ENCODE measurements at places on chromosomes 2 and 18. TPM values are rescaled to one million over a fixed set of nuclear protein-coding genes. Genes with fewer than 3 reads are reported as not detected.

- ATAC-seq, result no peak
These were observed 47.4 kb downstream of the IMPA2 start for GRCh38 chr18:12028674-12029073.

GRCh38 chr18:36309436-36310391 lies 12.2 kb downstream of the FHOD3 start:
- peak; percentile 85 for ATAC-seq

GRCh38 chr18:457140-457519 lies 43.4 kb downstream of the COLEC12 start:
- ATAC-seq, result peak; percentile 97

DNA sequence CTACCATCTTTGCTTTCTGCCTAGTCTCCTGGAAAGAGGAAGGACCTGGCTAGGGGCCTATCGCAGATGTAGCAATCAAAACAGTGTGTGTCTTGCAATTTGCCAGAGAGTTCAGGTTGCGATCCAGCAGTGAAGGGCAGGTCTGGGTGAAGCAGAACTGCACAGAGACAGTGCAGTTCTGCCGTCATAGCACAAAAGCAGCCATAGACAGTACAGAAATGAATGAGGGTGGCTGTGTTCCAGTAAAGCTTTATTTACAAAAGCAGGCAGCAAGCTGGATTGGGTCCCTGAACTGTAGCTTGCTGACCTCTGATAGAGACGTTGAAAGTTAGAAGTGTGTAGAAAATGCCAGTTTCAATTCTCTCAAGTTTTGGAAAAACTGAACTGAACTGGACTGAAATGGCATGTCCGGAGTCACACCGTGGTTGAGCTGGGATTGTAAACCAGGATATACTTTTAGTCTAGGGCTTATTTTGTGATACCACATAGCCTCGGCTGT lies 186.8 kb downstream of the LTBP1 start:
- ATAC-seq, result no peak

DNA sequence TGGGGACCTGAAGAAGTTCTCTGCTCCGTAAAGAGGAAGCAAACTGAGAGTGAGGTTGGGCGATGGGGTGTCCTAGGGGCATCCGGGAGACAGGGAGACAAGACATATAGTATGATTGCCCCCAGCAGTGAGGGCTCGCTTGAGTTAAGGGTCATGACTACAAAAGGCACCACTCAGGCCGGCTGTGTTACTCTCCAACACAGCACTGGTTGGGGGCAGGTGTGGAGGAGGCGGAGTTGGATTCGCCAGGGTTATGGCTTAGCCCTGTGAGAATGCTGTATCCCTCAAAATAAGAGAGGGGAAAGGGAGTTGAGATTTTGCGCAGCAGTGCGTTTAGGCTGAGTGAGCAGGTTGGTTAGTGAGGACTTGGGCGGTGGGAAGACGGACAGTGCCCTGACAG lies 12.0 kb downstream of the DYSF start:
- no peak for ATAC-seq

DNA sequence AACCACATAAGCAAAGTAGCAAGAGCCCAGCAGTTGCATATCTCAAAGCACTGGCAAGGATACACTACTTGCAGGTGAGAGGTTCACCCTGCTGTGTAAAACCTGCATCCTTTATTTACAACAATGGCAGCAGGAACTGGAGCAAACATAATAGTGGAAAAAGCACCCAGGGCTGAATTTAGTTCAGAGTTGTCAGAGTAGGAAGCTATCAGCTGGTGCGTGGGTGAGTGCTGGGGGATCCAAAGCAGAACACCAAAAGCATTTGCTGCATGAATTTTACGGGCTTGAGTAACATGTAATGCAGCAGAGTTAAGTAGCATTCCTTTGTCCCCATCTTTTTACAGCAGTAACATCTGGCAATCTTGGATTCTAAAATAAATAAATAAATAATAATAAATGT lies 73.5 kb upstream of the SRD5A2 start:
- ATAC-seq, result no peak

GRCh38 chr2:180366481-180366880 lies 359.4 kb upstream of the CWC22 start:
- ATAC-seq, result no peak

- no peak for ATAC-seq
These were observed 210.1 kb upstream of the RND3 start for GRCh38 chr2:150697596-150697995.

DNA sequence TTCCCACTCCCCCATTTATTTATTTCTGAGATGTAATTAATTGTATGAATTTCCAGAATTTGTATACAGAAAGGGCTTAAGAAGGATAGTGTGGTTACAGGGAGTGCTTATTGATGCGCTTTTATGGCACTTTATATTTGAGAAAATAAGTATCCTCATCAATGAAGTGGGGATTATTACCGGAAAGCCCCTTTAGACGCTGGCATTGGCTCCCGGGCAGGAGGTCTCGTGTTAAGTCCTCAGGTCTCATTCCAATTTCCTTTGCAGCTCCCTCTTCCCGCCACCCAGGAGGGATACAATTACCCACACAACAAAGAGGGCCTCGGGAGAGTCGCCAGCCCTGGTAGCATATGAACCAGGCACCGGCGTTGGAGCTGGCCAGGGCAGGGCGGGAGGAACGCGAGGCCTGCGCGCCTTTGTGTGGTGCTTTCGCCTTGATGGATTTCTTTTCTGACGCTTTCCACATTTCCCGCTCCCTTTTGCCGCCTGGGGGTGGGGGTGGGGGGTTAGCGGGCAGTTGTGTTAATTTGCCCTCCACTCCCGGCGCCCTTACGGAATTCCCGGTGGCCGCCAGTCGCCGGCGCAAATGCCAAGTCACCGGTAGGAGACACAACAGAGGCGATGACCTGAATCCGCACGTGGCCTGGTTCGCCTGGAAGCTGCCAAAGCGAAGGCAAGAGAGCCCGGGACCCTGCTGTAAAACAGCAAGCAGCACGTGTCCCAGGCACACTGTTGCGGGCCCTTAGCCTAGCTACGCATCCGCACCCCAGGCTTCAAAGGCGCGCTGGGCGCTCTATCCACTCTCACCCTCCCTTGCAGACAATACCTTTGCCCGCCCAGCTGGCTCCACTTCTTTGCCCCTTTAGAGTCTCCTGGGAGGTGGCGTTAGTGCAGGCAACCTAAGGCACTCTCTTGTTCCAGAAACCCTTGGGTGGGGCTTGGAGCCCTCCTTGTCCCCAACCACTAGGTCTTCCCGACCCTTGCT lies 3.3 kb downstream of the GAD1 start:
- ATAC-seq, result no peak

DNA sequence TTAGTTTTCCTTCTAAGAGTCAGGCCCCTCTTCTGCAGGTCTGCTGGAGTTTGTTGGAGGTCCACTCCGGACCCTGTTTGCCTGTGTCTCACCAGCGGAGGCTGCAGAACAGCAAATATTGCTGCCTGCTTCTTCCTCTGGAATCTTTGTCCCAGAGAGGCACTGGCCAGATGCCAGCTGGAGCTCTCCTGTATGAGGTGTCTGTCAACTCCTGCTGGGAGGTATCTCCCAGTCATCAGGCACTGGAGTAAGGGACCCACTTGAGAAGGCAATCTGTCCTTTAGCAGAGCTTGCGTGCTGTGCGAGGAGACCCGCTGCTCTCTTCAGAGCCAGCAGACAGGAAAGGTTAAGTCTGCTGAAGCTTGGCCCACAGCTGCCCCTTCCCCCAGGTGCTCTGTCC lies 4.8 kb downstream of the REG1B start:
- no peak for ATAC-seq

DNA sequence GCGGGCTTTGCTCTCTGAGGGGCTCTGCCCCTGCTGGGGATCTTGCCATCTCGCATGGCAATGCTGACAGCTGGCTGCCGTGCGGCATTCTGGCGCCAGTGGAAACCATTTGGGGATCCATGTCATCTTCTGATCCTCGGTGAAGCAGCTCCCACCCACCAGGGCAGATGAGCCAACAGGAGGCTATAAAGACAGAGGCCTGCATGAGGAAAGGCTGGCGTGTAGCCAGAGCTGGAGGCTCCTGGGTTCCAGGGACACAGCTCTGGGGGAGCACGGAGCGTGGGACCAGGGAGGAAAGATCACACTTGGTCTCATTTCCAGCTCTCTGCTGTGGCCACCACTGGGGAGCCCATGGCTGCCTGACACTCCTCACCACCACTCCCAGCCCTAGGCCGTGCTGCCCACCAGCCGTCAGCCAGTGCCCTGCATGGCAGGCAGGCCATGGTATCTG lies 145.8 kb downstream of the ZFP36L2 start:
- no peak for ATAC-seq

GRCh38 chr2:22513563-22513962 lies 871.4 kb upstream of the KLHL29 start:
- ATAC-seq, result no peak

DNA sequence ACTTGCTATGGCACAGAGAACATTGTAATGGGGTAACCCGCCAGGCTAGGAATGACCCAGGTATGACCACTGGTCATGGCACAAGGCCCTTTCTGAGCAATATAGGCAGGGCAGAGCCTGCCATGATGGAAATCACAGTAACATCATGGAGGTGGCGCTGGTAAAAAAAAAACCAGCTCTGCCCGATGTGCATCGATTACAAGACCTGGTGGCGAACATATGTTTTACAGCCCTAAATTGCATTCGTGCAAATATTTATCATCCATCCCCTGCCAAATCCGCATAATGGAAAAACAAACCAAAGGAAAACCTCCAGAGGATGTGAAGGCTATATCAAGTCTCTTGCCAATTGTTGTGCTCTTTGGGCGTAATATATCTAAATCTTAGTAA lies 60.6 kb downstream of the SEMA4F start:
- ATAC-seq, result no peak

- no peak for ATAC-seq
These were observed 256.8 kb downstream of the ALK start for GRCh38 chr2:29664578-29664977.

DNA sequence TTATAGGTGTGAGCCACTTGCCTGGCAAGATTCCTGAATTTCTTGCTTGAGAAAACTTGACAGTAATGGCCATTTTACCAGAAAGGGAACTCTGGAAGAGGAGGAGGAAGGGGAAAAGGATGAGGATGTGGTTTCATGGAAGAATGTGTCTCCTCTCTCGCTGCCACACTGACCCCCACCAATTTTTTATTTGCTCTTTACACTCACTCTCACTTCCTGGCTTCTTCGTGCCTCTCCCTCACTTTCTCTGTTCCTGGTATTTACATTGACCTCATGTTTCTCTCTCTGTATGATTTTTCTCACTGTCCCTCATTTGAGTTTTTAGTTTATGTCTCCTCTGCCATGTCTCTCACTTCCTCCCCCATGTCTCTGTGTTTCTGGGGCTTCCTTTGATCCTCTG lies 134.5 kb upstream of the CAB39 start:
- ATAC-seq, result no peak

- ATAC-seq, result no peak
These were observed 26.6 kb downstream of the BIN1 start for GRCh38 chr2:127080226-127080937.

GRCh38 chr18:47286776-47287410 lies 35.4 kb upstream of the SKOR2 start:
- ATAC-seq, result no peak

GRCh38 chr2:53701221-53701620 lies 66.4 kb upstream of the CHAC2 start:
- no peak for ATAC-seq

GRCh38 chr18:57627488-57627887 lies 5.9 kb upstream of the NARS1 start:
- no peak for ATAC-seq

GRCh38 chr2:172253190-172254052 lies 150.7 kb upstream of the DLX2 start:
- peak; percentile 96 for ATAC-seq

GRCh38 chr2:99729104-99730025 lies 239.5 kb upstream of the REV1 start:
- peak; percentile 76 for ATAC-seq

The FRZB gene
- total RNA-seq, result 2.9 TPM

The TTC39C gene
- 61.6 TPM for total RNA-seq

The STK25 gene
- 99.1 TPM for total RNA-seq

The INHA gene
- total RNA-seq, result 1.3 TPM

The IKZF2 gene
- total RNA-seq, result 6.0 TPM

The ATG16L1 gene
- 25.1 TPM for total RNA-seq

All from motor neuron (in vitro differentiated cells).